ENCODE measurements at places on chromosomes 7 and 10. TPM values are rescaled to one million over a fixed set of nuclear protein-coding genes. Genes with fewer than 3 reads are reported as not detected.

The NRAP gene
- not detected for total RNA-seq

DNA sequence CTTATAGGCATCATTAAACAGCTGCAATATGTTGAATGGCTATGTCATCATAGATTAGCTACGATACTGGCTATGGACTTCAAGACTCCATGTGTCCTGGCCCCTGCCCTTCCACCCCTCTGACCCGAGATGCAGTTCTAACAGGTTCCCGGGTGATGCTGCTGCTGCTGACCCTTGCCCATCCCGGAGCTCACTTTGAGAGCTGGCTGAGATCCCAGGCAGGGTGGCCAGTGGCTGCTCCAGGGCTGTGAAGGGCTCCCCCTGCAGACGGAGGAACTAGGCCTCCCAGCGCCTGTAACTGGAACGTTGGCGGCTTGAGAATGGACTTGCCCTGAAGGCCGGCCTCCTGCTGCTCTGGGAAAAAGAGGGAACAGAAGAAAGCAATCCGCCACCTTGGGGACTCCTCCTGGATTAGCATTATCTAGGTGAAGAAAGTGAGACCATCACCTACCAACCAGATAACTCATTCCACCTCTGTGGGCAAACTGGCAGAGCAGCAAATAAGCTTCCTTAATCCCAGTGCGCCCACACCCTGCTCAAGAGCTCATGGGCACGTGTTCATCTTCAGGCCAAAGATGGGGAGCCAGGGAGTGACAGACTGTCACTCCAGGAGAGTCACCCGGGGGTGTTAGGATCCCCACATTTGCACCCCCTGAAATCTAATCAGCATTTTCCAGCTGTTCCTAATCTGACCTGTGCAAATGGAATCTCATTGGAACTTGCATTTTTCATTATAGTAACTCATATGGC is 56.8 kb downstream of the PARP12 start:
- DNase-seq, result peak; percentile 59
- no peak overlapping the region for H3K27ac ChIP-seq
- no peaks in the 10 kb centered on the region for H3K36me3 ChIP-seq

DNA sequence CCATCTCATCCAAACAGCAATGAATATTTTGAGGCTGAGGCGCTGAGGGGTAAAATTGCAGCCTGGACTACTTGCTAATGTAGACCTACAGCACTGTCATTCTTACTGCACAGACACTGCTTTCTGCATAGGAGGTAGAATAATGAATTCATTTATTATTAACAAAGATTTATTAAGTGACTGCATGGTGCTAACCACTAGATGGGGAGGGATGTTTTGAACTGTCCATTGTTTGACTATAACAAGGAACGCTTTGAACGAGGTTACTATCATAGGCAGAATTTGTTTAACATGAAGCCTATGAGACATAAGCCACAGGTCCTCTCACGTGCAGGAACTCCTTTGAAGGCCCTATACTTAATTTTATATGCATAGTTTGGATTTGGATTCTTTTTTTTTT is 143.8 kb downstream of the CFTR start:
- H3K27me3 ChIP-seq, result no peaks in the 10 kb centered on the region
- peak overlapping the region; percentile 39 for H3K27ac ChIP-seq
- H3K4me3 ChIP-seq, result no peak overlapping the region
- no peak for DNase-seq

- no peak overlapping the region for H3K4me3 ChIP-seq
- no peak for DNase-seq
- peaks cover 72% of the 10 kb centered on the region for H3K27me3 ChIP-seq
- H3K36me3 ChIP-seq, result no peaks in the 10 kb centered on the region
- H3K4me1 ChIP-seq, result no peaks in the 10 kb centered on the region
Observed at GRCh38 chr7:101370836-101371235, 8.2 kb downstream of the COL26A1 start.
